ENCODE measurements at places on chromosomes 2 and 18. TPM values are rescaled to one million over a fixed set of nuclear protein-coding genes. Genes with fewer than 3 reads are reported as not detected.
A peak's percentile ranks its signal among the peaks of the same experiment; 100 is the strongest.

The FER1L5 gene
- total RNA-seq = not detected

- H3K36me3 ChIP-seq = peaks cover 22% of the 10 kb centered on the region
- no peak for DNase-seq
- peak overlapping the region; percentile 73 for H3K27ac ChIP-seq
Measured at GRCh38 chr2:54589340-54590215, 133.5 kb downstream of the SPTBN1 start.

GRCh38 chr18:59540780-59541179, 156.4 kb downstream of the CCBE1 start:
- no peak for DNase-seq
- no peaks in the 10 kb centered on the region for H3K36me3 ChIP-seq
- no peak overlapping the region for H3K27ac ChIP-seq
- H3K27me3 ChIP-seq = no peaks in the 10 kb centered on the region

DNA sequence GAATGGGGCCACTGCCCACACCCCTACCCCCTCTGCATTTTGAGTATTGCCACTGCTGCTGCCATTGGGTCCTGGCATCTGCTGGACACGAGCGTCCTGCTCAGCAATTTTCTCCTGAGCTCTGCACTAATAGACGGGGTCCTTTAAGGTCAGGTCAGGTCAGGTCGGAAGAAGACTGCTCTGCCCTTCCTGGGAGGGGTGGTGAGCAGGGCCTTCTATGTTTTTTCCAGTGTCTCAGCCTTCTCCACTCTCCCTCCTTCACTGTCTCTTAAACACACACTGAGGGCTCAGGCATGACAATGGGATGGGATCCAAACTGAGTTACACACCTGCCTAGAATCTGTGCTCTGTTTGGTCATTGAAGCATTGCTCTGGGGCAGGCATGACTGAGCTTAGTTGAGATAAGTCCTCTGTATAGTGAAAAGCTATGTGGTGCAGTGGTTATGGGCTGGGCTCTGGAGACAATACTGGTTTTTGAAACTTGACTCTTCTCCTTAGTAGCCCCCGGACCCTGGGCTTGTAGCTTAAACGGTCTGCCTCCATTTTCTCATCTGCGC, 10.6 kb downstream of the MYO1B start:
- no peak overlapping the region for H3K27ac ChIP-seq
- H3K36me3 ChIP-seq = no peaks in the 10 kb centered on the region
- no peaks in the 10 kb centered on the region for H3K4me1 ChIP-seq
- DNase-seq = no peak
- no peaks in the 10 kb centered on the region for H3K27me3 ChIP-seq
- no peak overlapping the region for H3K4me3 ChIP-seq

- no peak overlapping the region for H3K4me3 ChIP-seq
- peaks cover 3% of the 10 kb centered on the region for H3K36me3 ChIP-seq
- H3K27me3 ChIP-seq = no peaks in the 10 kb centered on the region
- DNase-seq = no peak
- H3K4me1 ChIP-seq = peaks cover 4% of the 10 kb centered on the region
Measured at GRCh38 chr2:189837326-189837725, 53.1 kb downstream of the PMS1 start.

- H3K27ac ChIP-seq = no peak overlapping the region
- peaks cover 4% of the 10 kb centered on the region for H3K27me3 ChIP-seq
- H3K4me1 ChIP-seq = peaks cover 26% of the 10 kb centered on the region
- no peak for DNase-seq
- H3K36me3 ChIP-seq = no peaks in the 10 kb centered on the region
- H3K4me3 ChIP-seq = no peak overlapping the region
Measured at GRCh38 chr2:68762665-68763064, 28.1 kb downstream of the ARHGAP25 start.

DNA sequence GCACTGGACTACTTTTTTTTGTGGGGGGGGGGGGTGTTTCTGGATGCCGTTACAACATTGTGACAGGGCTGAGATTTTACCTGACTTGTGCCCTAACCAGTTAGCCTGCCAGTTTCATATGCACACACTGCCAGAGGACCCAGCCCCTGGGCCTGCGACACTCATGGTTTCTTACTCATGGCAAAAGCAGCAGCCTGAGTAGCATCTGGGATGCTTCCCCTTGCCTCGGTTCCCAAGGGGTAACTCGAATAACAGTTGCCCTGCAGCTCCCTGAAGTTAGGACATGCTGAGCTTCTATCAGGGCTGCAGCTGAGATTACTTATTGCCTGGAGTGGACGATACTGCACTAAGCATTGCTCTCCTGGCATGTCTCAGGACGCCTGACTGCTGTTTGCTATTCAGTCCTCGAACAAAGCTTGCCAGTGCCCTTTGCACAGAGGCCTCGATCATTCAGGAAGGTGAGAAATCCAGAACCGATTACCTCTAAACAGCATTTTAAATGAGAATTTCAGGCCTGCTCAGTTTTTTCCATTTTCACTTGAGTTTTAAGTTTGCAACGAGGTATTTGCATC, 47.9 kb downstream of the TRPM8 start:
- no peaks in the 10 kb centered on the region for H3K27me3 ChIP-seq
- H3K27ac ChIP-seq = no peak overlapping the region
- no peak overlapping the region for H3K4me3 ChIP-seq
- H3K36me3 ChIP-seq = no peaks in the 10 kb centered on the region

GRCh38 chr18:27226556-27227075, 41.5 kb upstream of the CHST9 start:
- no peak overlapping the region for H3K4me3 ChIP-seq
- no peak for DNase-seq
- no peaks in the 10 kb centered on the region for H3K4me1 ChIP-seq
- H3K27me3 ChIP-seq = no peaks in the 10 kb centered on the region
- no peaks in the 10 kb centered on the region for H3K36me3 ChIP-seq

DNA sequence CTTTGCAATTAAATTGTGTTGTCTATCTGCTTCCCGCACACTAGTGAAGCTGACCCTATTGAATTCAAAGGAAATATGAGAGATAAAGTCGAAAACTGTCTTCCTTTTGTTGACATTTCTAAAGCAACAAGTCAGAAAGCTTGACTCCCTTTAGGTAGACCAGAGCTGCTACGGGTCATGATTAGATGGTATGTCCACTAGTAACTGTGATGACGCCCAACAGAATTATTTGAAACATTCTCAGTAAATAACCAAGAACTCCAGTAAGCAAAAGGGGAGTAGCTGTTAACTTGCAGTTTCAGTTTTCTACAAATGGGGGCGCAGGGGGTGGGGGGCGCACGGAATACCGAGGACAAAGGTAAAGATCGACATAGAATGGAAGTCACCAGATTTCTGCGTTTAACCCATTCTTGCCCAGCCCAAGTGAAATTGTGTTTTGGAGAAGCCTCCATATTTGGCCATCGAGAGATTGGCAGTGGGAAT, 56.4 kb downstream of the CRIM1 start:
- H3K4me3 ChIP-seq = no peak overlapping the region
- no peaks in the 10 kb centered on the region for H3K36me3 ChIP-seq
- DNase-seq = no peak

DNA sequence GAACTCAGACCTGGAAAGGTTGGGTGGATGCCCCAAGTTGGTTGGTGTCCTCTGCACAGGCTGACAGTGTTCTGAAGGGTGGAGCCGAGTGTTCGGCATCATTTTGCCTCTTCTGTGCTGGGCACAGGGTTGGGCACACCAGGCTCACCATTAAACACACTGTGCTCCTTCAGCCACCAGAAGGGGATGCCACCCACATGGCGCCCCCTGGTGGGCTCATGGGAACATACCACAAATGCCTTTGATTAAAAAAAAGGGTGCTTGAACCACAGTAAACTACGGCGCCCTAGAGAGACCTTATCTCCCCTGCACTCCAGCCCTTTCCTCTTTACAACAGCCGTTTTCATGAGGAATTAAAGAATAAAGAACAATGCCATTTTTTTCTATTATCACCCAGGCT, 89.4 kb downstream of the CELF4 start:
- H3K4me1 ChIP-seq = no peaks in the 10 kb centered on the region
- no peaks in the 10 kb centered on the region for H3K36me3 ChIP-seq
- no peak overlapping the region for H3K4me3 ChIP-seq
